ENCODE measurements at places on chromosomes 1 and 21.

GRCh38 chr1:158290321-158290844 lies 660 bp downstream of the CD1C start:
- no peak for DNase-seq

DNA sequence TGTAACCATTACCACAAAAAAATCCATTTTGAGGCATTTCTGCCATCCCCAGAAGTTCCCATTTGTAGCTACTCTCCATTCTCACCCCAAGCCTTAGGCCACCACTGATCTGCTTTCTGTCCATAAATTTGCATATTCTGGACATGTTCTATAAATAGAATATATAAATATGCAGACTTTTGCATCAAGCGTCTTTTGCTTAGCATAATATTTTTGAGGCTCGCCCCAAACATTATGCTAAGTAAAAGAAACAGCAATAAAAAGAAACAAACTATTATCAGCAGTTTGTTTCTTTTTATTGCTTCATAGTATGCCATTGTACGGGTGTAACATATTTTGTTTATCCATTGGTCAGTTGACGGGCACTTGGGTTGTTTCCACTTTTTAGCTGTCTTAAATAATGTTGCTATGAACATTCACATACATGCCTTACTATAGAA lies 7.9 kb downstream of the TFAP2E start:
- DNase-seq = no peak

- no peak for DNase-seq
Observed at GRCh38 chr1:236343246-236343870, 50.7 kb upstream of the EDARADD start.

GRCh38 chr1:38210021-38210894 lies 163.7 kb upstream of the POU3F1 start:
- no peak for DNase-seq

- no peak for DNase-seq
Observed at GRCh38 chr1:39406533-39407450, 84.6 kb upstream of the BMP8A start.

- DNase-seq = no peak
Observed at GRCh38 chr1:96588416-96588995, 133.1 kb upstream of the PTBP2 start.

GRCh38 chr21:15301736-15302135 lies 236.9 kb upstream of the NRIP1 start:
- no peak for DNase-seq

- DNase-seq = no peak
Observed at GRCh38 chr21:16159213-16159970, 429.6 kb downstream of the USP25 start.

Data from activated T-helper 1 cell treated with Interleukin-2 at 50 U/mL for 16 hours (primary cell).